Right ventricle myocardium superior (tissue), 1 donor: ENCODE measurements at places on chromosomes 2 and 18.
A peak's percentile ranks its signal among the peaks of the same experiment; 100 is the strongest.

GRCh38 chr2:3292416-3292815, 85.2 kb downstream of the EIPR1 start:
- DNase-seq, result no peak

- peak; percentile 63 for DNase-seq
Observed at GRCh38 chr2:12501469-12502158, 215.1 kb upstream of the TRIB2 start.

DNA sequence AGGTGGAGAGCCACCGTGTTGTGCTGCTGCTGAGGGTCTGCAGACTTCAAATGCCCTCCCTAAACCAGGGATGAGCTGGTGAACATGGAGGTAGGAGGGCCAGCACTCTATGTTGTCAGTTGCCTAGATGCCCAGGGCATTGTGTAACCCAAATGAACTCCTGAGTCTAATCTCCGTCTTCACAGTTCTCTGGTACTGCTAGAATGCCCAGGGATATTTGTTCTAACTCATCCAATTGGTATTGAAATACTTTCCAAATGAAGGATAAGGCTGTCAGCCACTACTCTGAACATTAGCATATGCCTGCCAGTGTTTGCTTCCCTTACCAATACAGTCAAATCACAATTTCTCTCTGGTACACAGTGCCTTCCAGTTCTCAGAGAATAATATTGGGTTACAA, 492.6 kb downstream of the SLC4A3 start:
- no peak for DNase-seq

DNA sequence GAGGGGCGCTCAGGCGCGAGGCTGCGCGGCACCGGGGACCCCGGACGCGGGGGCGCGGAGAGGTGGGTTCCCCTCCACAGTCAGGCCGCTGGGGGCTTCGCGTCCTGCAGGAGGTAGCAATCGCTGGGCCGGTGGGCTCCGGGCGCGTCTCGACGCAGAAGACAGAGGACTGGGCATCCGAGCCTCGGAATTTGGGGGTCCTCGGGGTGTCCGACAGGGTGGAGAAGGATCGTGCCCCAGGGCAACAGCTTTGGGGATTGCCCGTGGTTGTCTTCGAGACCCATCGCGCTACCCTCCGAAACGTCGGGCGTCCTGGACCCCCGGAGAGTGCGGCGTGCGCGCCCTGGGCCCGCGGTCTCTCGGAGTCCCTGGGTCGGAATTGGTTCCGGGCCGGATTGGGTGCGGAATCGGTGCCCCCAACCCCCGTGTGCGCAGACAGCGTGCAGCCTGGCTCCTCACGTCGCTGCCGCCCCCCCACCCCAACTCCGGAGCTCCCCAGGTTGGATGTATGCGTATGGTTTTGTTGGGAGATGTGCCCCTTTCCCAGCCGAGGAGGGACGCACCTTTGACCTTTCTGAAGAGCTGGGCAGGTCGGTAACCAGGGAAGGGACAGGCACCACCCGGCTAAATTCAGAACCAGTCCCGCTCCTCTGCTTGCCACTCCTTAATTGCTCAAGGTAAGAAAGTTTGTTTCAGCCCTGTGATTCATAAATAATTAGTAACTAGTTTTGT, 750 bp downstream of the NPAS2 start:
- DNase-seq, result no peak

- no peak for DNase-seq
Observed at GRCh38 chr2:71547616-71548285, 94.4 kb downstream of the DYSF start.

DNA sequence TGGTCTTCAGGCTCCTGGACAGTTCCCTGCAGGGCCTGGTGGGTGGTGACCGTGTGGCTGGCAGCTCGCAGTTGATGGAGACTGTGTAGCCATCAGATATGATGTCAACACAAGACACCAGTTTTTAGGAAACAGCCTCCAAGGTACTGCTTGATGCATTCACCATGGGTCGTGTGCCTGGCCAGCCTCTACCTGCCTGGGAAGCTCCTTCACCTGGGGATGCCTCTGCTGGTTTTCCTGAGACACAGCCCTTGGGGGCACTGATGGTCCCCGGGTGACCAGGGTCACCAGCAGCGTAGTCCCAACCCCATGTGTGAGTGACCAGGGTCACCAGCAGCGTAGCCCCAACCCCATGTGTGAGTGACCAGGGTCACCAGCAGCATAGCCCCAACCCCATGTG, 33.6 kb upstream of the KCNG2 start:
- DNase-seq, result no peak

GRCh38 chr2:12469141-12469561, 247.6 kb upstream of the TRIB2 start:
- no peak for DNase-seq

GRCh38 chr18:2060086-2060485, 511.2 kb downstream of the METTL4 start:
- no peak for DNase-seq

GRCh38 chr2:197107291-197108269, 181.1 kb upstream of the PGAP1 start:
- no peak for DNase-seq

DNA sequence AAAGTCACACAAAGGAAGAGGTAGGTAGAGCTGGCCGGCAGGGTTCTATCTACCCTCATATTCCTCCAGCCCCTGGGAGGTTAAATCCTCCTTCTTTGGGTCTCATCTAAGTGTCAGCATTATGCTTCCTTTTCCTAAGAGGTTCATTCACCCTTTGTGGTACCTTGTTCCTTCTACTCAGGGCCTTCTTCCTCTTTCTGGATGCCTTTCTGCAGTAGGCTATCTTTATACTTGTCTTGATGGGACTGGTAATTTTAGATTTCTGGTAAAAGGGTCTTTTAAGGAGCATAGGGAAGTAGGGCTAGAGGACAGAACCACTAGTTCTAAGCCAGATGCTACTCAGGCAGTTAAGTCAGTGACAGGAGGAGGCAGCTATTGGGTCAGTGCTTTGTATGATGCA, 13.7 kb upstream of the TNP1 start:
- DNase-seq, result no peak

GRCh38 chr18:59065684-59066083, 74.0 kb upstream of the SEC11C start:
- DNase-seq, result no peak

- no peak for DNase-seq
Observed at GRCh38 chr2:120486946-120487345, 141.0 kb downstream of the INHBB start.

DNA sequence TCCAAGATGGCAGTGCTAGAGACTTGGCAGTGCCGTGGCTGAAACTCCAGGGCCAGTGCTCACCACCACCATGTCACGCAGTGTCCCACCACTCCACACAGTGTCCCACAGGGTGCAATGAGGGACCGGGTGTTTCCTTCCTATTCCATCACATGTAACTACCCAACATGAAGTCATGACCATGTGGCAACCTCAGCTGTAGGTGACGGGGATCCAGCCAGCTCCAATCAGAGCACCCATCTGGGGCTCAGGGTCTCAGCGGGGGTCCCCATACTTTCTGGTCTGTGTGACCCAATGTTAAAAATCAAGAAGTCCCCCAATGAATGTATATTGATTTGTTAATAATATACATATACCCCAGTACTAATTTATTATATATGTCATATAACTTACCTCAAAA, 52.1 kb downstream of the PTGR3 start:
- no peak for DNase-seq

DNA sequence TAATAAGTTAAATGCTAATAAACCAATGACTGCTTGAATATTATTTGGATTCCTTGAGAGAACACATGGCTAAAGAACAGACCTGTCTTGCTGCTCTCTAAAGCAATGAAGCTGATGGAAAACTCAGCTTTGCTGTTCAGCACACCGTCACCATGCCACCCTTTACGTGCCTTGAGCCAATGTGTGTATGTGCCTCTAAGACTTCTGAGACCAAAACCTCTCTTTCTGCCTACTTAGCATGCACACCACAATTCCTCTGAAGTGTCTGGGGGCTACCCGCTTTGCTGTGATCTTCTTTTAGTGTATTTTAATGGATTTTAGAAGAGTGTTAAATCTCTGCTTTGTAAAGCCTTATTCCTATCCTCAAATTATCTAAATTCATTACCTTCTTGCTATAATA, 345.0 kb downstream of the DPP10 start:
- no peak for DNase-seq

DNA sequence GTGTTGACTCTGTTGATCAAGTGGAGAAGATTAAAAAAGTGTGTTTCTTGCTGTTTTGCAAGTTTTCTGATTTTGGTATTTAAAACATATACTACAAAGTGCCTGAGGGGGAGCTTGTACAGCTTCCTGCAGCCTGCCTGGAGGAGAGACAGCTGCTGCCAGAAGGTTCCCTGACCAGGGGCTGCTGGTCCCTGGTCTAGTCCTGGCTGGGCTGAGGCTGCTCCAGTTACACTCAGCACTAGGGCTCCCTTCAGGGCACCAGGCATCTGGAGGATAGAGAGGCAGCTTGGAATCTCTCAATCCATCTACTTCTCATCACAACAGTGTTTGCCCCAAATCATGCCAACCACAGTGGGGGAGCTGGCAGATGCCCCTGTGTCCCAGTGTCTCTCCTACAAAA, 4.8 kb downstream of the MC2R start:
- DNase-seq, result no peak

DNA sequence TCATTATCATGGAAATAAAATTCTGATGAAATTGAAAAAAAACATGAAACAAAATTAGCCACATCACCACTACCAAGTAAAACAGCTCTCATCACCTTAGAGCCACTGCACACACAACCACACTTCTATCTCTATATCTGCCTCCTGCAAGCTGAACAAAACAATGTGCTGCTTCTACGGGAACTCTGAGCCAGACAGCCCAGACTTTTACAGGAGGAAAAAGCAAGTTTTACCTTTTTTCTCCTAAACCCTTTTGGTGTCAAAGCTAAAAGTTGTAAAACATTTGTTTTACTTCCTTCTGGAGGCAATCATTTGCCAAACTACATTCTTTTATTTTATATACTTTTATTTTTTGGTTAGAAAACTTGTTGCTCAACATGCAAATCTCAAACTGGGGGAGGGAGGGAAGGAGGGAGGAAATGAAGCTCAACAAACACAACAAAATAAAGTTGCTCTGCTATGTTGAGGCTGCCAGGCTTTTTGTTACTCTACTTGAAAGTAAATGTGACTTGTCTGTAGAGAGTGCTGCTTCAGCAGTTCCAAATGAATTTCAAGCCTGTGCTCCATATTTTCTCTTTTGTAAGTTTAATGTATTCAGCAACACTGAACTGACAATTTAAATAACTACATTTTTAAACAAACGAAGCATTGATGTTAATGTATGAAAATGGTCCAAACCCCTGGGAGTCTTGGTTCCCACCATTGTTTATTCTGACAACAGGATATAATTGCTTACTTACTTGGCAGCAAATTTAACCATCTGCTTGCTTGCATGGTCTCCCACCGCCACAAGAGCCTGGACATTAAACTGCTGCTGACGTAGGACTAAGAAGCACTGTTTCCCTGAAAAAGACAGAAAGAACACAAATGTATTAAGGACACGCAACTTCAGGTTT, 24.5 kb downstream of the DARS1 start:
- DNase-seq, result no peak
